ENCODE measurements at places on chromosomes 3 and 15. TPM values are rescaled to one million over a fixed set of nuclear protein-coding genes. Genes with fewer than 3 reads are reported as not detected.

The ZNF80 gene
- total RNA-seq = not detected

The CLRN1 gene
- not detected for total RNA-seq

The CCR3 gene
- not detected for total RNA-seq

The SNTN gene
- not detected for total RNA-seq

The TM6SF1 gene
- total RNA-seq = 20.3 TPM

The GOLGA8R gene
- not detected for total RNA-seq

The FOXB1 gene
- total RNA-seq = not detected

The IL17RD gene
- total RNA-seq = 1.8 TPM

The DUOX2 gene
- not detected for total RNA-seq

The GOLGA6A gene
- not detected for total RNA-seq

The MIX23 gene
- total RNA-seq = 33.9 TPM

The CERS3 gene
- total RNA-seq = not detected

The CILP gene
- not detected for total RNA-seq

The IL12A gene
- total RNA-seq = 2.3 TPM

The LDHAL6B gene
- not detected for total RNA-seq

The IQSEC1 gene
- 24.6 TPM for total RNA-seq

The DOCK3 gene
- 0.15 TPM for total RNA-seq

The TRIM42 gene
- not detected for total RNA-seq

The WDR93 gene
- total RNA-seq = not detected

The WNT7A gene
- not detected for total RNA-seq

The C3orf20 gene
- not detected for total RNA-seq

The CSPG5 gene
- not detected for total RNA-seq

The FRMD4B gene
- 36.4 TPM for total RNA-seq

The ATP8B4 gene
- under 0.01 TPM for total RNA-seq

The PP2D1 gene
- total RNA-seq = not detected

The GOLGA8S gene
- 0.07 TPM for total RNA-seq

The LRRIQ4 gene
- total RNA-seq = not detected

The SERINC4 gene
- total RNA-seq = 0.05 TPM

The CCDC33 gene
- total RNA-seq = not detected

The ANO10 gene
- total RNA-seq = 69.3 TPM

The TERC gene
- 146 TPM for total RNA-seq

The SKOR1 gene
- total RNA-seq = not detected

The CYB561D2 gene
- total RNA-seq = 37.2 TPM

The IQCF6 gene
- not detected for total RNA-seq

The TLR9 gene
- total RNA-seq = not detected

The GOLGA6D gene
- not detected for total RNA-seq

The AHSG gene
- not detected for total RNA-seq

The LEKR1 gene
- not detected for total RNA-seq

The DPPA2 gene
- not detected for total RNA-seq

The MELTF gene
- 1.9 TPM for total RNA-seq

The ERC2 gene
- 0.13 TPM for total RNA-seq

The BAHD1 gene
- 13.5 TPM for total RNA-seq

The GOLGA8T gene
- not detected for total RNA-seq

The LSG1 gene
- 36.9 TPM for total RNA-seq

The COL6A6 gene
- total RNA-seq = not detected

The MASP1 gene
- 0.13 TPM for total RNA-seq

The PYGO1 gene
- 0.53 TPM for total RNA-seq

The DNASE1L3 gene
- 1.3 TPM for total RNA-seq

The PCCB gene
- 64.5 TPM for total RNA-seq

The MAP3K13 gene
- 17.9 TPM for total RNA-seq

The EPHB1 gene
- 0.67 TPM for total RNA-seq

The ITIH1 gene
- not detected for total RNA-seq

The ACTL6A gene
- total RNA-seq = 110 TPM

The ZNF609 gene
- total RNA-seq = 15.7 TPM

The KNG1 gene
- not detected for total RNA-seq

The MAPK6 gene
- 35.1 TPM for total RNA-seq

The GABRG3 gene
- not detected for total RNA-seq

The GRK7 gene
- total RNA-seq = not detected

The CKMT1B gene
- not detected for total RNA-seq

Data from mammary microvascular endothelial cell (primary cell).